B cell (primary cell): ENCODE measurements at places on chromosomes 1 and 21.

DNA sequence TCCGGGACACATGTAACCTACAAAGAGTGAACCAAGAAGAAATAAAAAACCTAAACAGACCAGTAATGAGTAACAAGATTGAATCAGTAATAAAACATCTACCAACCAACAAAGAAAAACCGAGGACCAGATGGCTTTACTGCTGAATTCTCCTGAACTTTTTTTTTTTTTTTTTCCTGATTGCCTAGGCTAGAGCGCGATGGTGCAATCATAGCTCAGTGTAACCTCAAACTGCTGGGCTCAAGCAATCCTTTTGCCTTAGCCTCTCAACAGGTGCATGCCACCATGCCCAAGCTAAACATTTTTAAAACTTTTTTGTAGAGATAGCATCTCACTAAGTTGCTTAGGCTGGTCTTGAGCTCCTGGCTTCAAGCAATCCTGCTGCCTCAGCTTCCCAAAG lies 11.2 kb upstream of the FGGY start:
- no peak for DNase-seq

DNA sequence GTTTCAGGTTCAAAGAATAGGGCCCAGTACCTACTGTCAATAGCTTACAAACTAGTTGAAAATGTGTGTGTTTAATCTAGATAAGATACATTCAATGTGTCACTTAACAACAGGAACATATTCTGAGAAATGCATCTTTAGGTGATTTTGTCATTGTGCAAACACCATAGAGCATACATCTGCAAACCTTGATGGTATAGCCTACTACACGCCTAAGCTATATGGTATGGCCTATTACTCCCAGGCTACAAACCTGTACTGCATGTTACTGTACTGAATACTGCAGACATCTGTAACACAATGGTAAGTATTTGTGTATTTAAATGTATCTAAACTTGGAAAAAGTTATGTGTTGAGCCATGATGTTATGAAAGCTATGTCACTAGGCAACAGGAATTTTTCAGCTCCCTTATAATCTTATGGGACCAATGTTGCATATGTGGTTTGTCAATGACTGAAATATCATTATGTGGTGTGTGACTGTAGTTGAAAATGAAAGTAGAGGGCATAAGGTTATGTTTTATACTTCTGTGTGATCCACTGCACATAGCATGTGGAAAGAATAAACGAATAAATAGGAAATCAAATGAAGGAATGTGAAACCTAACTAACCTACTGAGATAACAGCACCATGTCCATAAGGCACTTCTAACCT lies 129.0 kb upstream of the CAMK1G start:
- DNase-seq: no peak

GRCh38 chr1:52726265-52727113 lies at the start of gene ZYG11B:
Gene ZYG11B, plus strand, starts transcription at chr1:52726453. Its CDS starts 201 bp downstream, at chr1:52726654.
- peak; percentile 95 for DNase-seq

DNA sequence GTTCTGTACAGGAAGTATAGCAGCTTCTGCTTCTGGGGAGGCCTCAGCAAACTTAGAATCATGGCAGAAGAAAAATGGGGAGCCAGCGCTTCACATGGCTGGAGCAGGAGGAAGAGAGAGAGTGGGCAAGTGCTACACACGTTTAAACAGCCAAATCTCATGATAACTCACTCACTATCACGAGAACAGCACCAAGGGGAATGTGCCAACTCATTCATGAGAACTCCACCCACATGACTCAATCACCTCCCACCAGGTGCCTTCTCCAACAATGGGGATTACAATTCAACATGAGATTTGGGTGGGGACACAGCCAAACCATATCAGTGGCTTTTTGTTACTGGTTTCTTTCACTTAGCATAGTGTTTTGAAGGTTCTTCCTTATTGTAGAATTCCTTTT lies 138.6 kb downstream of the SYT14 start:
- DNase-seq: no peak

- no peak for DNase-seq
Measured at GRCh38 chr1:228837817-228838716, 102.8 kb downstream of the RHOU start.

GRCh38 chr21:17527240-17527639 lies 14.4 kb downstream of the CXADR start:
- DNase-seq: no peak

DNA sequence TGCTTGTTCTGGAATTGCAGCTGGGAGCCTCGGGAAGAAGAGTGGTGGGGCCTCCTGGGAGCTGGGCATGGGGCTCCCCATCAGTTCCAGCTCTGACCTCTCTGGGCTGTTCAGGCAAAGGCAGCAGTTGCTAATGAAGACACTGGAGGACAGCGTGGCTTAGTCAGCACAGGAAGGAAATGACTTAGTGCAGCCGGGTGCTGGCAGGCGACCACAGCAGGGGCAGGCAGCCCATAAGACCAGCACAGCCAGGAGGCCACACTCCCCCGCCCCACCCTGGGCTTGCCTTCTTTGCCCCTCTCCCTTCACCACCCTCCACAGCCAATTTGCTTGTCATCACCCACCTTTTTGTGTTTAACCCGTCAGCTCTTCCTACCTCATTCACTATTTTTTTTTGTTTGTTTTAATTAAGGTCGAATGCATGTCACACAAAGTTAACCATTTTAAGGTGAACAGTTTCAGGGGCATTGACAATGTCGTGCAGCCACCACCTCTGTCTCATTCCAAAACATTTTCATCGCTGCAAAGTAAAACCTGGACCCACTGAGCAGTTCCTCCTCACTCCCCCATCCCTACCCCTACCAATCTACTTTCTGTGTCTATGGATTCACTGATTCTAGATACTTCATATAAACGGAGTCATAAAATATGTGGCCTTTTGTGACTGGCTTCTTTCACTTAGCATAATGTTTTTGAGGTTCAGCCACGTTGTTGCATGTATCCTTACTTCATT lies 10.9 kb downstream of the OLIG2 start:
- no peak for DNase-seq

DNA sequence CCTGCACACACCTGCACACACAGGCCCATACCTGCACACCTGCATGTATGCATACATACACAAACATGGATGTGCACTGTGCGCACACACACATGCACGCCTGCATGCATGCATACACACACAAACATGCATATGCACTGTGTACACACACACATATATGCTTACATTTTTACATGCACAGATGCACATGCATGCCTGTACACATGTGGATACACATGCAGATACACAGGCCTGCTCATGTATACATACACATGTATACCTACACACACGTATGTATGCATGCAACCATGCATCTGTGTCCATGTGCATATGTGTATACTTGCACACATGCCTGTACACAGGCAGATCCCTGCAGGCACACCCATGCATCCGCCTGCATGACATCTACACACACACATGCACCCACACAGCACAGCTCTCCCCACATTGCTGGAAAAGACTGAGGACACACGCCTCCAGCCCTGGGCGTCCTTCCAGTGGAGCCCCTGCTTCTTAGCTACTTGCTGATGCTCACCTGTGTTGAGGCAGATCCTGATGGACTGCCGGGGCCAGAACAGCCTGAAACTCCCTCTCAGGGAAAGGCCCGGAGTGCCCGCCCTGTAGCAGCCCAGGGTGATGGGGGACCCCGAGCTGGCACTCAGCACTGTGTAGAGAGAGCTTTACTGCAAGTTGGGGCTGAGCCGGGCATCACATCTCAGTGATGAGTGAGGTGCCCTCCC lies 28.6 kb downstream of the KRTAP10-1 start:
- no peak for DNase-seq

DNA sequence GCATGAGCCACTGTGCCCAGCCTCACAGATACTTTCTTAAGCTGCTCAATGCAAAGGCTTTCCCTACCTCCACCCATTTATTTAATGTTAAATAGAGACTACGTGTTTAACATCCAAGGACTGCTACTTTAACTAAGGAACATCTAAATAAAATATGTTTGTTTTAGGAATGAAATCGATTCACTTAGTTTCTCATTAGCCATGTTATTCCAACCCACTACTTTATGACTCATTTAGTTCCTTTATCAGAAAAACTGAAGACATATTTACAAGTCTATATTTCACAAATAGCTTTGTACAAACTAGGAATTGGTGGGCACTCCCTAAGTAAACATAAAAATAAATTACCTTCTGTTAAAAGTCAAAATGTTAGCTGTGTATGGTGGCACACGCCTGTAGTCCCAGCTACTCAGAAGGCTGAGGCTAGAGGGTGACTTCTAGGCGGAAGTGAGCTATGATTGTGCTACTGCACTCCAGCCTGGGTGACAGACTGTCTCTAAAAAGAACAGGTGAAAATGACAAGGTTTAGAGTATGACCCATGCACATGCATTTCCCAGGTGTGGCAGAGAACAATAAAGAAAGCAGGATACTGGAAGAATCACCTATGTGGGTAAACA lies 39.9 kb upstream of the AK4 start:
- no peak for DNase-seq

GRCh38 chr1:7490576-7490975 lies 280.5 kb upstream of the VAMP3 start:
- no peak for DNase-seq

GRCh38 chr1:160910170-160910750 lies 25.3 kb upstream of the ITLN1 start:
- DNase-seq: no peak

DNA sequence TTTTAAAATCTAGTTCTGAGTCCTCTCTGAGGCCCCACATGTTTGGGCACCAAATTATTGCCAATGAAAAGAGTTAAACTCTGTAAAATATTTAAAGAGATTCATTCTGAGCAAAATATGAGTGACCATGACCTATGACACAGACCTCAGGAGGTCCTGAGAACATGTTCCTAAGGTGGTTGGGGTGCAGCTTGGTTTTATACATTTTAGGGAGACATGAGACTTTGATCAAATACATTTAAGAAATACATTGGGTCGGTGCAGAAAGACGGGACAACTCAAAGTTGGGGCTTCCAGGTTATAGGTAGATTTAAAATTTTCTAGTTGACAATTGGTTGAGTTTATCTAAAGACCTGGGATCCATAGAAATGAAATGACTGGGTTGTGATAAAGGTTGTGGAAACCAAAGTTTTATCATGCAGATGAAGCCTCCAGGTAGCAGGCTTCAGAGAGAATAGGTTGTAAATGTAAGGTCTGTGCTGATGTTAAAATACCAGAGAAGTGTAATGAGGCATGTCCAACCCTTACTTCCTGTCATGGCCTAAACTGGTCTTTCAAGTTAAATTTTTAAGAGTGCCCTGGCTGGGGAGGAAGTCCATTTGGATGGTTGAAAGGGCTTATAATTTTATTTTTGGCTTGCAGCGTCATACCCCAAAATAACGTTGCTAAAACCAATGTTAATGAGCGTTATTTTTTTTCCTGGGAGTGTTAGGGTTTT lies 274.9 kb downstream of the NUF2 start:
- no peak for DNase-seq

- no peak for DNase-seq
Measured at GRCh38 chr1:235147269-235147668, 13.8 kb downstream of the RBM34 start.

GRCh38 chr1:214557952-214558735 lies 6.7 kb upstream of the PTPN14 start:
- no peak for DNase-seq

- DNase-seq: no peak
Measured at GRCh38 chr1:104387716-104388508, 638.2 kb downstream of the AMY1C start.

GRCh38 chr1:184390889-184391288 lies 4.1 kb downstream of the C1orf21 start:
- DNase-seq: no peak

DNA sequence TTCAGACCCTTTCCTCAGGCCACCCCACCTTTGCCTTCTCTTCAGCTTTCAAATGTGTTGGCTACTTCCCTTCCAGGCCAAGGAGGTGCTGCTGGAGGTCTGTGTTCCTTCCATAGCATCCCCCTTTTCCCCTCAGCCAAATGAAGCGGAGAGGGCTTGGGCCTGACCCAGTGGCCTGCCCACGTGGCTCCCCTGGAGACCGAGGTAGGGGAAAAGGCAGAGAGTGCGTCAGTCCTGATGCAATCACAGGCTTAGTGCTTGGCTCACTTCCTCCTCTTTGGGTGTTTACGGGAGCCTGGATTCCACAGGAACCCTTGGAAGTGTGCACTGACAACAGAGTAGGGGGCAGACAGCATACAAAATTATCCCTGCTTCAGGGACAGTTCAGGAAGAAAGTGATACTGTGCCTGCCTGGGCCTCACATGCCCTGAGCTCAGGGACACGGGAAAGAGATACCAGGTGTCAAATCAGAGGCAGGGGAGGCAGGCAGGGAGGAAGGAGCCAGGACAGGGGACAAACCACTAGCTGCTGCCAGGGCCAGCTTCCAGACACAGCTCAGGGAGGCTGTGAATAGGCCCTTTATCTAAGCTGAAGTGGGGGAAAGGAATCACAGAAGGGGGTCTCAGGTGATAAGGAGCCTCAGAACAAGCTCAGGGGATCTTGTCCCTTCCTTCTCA lies 16.6 kb upstream of the PTP4A2 start:
- no peak for DNase-seq

DNA sequence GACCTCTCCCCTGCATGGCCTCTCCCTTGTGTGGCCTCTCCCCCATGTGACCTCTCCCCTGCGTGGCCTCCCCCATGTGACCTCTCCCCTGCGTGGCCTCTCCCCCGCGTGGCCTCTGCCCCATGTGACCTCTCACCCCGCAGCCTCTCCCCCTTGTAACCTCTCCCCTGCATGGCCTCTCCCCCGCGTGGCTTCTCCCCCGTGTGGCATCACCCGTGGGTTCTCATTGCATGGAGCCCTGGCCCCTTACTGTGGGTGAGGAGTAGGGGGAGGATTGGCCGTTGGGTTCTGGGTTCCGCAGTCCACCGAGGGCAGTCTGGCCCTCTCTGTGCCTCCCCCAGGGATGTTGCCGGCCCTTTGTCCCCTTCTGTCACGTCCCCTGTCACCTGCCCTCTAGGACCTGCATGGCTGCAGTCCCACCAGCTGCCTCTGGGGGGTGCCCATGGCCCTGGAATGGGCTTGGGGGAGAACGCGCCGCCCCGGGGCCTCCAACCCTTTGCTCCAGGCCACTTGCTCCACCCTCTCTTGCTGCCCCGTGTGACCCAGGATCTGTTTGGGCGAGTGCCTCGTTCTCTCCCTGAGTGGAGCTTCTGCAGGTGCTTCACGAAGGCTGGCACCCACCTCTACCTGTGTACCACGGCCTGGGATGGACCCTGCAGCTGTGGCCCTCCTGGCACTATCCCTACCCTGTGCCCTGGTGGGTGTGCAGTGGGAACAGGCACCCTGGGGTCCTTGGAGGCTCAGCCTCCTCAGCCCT lies 21.3 kb downstream of the RRP1 start:
- peak; percentile 84 for DNase-seq

DNA sequence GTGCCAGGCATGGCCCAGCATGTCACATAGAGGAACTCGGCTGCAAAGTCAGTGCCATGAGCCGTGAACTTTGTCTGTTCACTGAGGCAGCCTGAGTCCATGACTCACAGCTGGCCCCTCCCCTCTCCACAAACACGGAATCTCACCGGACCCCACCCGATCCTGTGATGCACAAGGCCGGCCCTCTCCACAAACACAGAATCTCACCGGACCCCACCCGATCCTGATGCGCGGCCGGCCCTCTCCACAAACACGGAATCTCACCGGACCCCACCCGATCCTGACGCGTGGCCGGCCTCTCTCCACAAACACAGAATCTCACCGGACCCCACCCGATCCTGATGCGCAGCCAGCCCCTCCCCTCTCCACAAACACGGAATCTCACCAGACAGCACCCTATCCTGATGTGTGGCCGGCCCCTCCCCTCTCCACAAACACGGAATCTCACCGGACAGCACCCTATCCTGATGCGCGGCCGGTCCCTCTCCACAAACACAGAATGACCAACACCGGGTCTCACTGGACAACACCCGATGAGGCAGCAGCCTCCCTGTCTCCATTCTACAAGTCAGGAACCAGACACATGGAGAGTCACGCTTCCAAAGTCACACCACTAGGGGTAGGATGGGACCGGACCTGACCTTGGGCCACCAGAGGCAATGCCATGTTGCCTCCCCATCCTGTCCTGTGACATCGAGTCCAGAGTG lies 39.6 kb upstream of the GPR153 start:
- DNase-seq: no peak
